ENCODE measurements at places on chromosomes 2 and 18.

DNA sequence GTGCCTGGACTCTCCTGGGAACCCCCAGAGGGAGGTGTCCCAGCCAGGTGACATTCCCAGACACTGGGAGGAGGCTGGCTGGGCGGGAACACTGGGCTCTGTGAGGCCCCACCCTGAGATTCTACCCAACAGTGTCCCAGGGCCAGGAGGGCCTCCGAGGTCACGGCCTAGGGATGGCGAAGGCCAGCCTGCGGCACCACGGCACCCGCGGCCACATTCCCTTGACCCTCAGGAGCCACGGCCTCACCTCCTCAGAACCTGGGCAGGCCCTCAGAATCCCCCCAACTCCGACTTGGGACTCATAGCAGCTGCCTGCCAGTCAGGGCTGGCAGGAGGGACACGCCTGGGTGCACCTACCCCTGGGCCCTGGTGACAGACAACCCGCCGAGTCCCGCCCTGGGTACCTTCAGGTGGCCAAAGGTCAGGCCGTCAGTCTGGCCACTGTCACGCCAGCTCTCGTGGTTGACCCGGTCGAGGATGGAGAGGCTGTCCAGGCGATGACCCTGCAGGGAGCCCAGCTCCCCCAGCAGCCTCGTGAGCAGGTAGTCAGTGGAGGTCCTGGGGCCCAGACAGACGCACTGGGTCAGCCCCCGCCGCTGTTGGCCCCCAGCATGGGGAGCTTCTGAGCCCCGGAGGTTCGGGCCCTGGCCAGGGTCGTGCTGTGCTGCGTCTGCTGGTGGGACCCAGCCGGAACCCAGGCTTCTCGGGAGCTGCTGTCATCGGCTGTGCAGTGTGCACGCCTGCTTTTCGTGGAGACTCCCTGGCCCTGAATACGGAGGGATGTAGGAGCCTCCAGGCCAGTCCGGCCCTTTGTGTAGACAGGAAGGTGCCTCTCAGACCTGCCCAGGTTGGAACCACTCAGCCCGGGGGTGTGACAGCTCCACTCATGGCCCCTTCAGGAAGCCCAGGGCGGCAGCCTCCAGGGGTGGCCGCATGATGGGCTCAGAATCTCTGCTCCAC, 6.1 kb downstream of the MAB21L4 start:
- DNase-seq, result no peak

DNA sequence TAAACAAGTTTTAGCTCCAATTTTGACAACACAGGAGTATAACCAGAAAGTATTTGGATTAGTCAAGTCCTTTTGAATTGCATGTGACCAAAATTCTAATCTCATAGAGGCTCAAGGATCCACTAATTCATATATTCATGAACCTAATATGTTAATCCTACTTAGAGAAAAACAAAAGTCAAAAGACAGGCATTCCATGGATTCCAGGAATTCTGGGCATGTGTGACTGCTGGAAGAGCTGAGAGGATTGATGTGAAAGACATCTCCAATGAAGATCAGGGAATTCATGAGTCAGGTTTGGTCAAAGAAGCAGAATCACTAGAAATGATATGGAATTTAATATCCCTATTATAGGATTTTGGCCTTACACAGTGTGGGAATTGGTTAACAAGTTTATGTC, 1494.6 kb upstream of the DDX18 start:
- no peak for DNase-seq

DNA sequence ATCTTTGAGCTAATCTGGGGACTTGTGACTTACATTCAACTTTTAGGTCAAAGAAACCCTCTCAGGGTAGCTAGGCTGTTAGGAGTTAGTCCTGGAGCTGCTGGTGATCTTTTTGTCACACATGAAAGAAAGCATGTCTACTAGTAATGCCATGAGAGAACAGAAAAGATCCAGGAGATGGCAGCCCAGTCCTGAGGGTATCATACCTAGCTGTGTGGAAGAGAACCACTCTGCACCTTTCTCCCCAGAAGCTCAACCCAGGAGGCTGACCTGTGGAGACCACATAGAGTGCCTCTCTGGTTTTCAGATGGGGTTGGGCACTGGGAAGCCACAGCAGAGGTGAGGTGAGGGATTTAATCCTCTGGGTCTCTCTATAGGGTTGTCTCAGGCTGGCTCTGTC, 460.2 kb upstream of the UBE2E3 start:
- no peak for DNase-seq

DNA sequence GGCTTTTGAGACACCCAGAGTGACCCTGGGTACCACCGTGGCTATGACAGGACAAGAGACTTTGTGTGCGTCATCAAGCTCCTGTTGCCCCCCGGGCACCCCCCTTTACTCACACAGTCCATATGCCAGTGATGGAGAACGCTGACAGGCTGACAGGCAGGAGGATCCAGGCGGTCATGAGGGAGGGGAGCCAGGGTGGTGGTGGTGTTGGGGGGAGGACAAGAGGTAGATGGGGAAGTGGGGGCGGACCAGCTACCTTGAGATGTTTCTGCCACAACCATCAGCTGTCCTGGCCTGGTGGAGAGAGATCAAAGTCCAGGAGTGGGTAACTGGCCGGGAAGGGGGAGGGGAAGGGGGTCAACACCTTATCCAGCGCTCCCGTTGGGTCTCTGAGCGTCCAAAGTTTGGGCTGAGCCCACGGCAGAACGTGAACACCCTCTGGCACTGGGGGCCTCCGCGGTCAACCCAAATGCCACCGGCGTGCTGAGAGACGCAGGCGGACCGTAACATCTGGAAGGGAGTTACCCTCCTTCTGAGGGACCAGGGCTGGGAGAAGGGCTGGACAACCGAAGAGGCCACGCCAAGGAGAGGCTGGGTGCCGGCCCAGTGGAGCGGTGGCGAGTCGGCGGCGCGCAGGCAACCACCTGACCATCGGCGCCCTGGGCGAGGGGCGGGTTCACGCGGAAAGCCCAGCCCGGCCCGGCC, 575 bp downstream of the TMEM150A start:
- DNase-seq, result no peak

- no peak for DNase-seq
These were observed 775.4 kb upstream of the ID2 start for GRCh38 chr2:7906431-7906830.

DNA sequence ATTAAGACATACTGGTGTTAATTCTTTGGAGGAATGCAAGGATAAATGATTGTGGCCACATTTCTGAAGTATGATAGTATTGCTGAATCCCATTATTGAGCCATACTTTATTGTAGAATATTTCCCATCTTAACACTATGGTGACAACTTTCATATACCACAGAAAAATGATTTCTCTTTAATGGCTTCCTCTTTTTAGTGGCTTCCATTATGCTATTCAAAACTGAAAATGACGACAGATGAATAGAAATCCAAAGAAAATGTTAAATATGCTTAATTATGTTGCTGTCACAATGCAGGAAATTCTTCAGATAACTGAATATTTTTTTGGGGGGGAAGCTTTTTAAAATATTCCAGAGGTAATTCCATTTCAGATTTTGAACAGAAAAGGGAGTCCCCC, 88.9 kb upstream of the TMEM200C start:
- no peak for DNase-seq

DNA sequence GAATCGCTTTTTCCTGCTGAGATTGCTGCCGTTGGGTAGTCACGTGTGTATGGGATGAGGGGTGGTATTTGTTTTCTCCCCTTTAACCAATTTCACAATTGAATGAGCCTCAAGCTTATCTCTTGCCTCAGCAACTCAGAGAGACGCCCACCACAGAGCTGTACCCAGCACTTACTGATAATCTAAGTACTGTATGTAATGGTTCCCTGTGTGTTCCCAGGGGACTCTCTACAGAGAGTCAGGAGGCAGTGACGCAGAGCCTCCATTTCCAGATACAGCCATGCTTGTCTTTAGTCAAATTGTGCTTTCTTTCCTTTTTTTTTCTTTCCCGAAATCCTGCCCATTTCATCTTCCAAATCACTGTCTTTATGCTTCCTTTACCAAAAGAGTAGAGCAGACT, 1102.1 kb upstream of the KLHL29 start:
- no peak for DNase-seq

- DNase-seq, result no peak
These were observed 886.0 kb upstream of the CDH2 start for GRCh38 chr18:29062921-29063320.

DNA sequence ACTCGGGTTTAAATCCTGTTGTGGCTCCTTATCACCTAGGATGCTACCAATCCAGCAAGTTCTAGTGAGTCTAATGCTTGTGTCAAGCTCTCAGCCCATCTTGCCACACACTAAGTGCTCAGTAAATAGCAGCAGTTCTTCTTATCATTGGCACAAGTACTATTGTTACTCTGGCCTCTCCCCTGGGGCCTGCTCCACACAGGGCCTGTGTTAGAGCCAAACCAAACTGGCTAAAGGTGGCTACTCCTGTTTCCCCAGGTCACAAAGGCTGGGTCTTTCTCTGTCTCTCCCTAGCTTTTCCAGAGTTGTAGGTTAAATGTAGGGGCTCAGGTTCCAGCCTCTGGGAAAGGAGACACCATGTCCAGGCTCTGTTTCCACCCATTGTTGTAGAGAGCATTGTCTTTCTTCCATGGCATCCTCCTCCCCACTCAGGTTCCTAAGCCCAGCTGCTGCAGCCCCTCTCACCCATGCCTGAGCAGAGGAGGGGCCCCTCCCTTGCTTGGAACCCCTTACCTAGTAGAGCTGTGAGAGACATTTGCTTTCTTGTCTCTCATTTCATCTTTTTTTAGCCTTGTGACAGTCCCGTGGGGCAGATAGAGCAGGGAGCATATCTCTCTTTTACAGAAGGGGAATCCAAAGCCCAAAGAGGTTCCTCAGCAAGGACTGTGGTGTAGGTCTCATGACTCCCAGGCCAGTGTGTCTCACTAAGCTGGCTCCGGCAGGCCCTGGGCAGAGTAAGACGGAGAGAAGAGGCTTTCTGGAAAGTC, 56.4 kb upstream of the OTOF start:
- DNase-seq, result no peak

GRCh38 chr18:77057006-77057395, 75.6 kb downstream of the MBP start:
- DNase-seq, result no peak

- DNase-seq, result no peak
These were observed 26.8 kb downstream of the GLI2 start for GRCh38 chr2:120762341-120763061.

DNA sequence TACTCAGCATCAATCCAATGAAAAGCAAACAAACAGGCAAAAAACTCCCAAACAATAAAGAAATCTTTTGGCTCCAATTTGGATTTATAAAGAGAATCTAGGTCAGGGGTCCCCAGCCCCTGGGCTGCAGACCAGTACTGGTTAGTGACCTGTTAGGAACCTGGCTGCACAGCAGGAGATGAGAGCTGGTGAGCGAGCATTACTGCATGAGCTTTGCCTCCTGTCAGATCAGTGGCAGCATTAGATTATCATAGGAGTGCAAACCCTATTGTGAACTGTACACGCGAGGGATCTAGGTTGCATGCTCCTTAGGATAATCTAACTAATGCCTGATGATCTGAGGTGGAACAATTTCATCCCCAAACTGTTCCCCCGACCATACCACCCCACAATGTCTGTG, 102.2 kb downstream of the KIAA1328 start:
- DNase-seq, result no peak

GRCh38 chr2:226799211-226799975, at the start of gene IRS1:
IRS1 (minus strand) TSS chr2:226799820; CDS start chr2:226798738, 1,082 bp downstream.
- DNase-seq, result peak; percentile 61

GRCh38 chr2:182422864-182423263, 4.0 kb downstream of the PDE1A start:
- no peak for DNase-seq

DNA sequence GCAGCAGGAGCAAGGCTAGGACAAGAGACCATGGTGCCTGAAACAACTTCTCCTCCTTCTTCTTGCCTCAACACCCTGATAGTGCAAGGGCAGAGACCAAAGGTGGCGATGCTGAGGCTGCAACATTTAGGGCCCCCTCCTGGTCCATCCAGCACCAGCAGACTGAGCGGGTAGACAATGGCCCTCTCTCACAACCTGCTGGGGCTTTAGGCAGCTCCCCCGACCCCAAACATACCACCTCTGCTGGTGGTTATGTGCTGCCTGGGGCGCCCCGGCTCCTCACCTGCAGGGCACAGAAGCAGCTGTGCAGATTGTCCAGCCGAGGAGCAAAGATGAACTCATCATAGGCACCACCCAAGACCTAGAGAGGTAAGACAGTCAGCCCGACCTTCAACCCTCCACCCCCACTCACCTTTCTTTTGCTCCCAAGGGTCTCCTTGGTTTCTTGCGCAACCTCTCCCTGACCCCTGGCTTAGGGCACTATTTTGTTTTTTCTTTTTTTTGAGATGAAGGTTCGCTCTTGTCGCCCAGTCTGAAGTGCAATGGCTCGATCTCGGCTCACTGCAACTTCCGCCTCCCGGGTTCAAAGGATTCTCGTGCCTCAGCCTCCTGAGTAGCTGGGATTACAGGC, 3.5 kb downstream of the DNPEP start:
- DNase-seq, result no peak

- DNase-seq, result no peak
These were observed 21.5 kb upstream of the CAB39 start for GRCh38 chr2:230691005-230691647.

- DNase-seq, result no peak
These were observed 755.7 kb upstream of the HS6ST1 start for GRCh38 chr2:129074298-129074920.

DNA sequence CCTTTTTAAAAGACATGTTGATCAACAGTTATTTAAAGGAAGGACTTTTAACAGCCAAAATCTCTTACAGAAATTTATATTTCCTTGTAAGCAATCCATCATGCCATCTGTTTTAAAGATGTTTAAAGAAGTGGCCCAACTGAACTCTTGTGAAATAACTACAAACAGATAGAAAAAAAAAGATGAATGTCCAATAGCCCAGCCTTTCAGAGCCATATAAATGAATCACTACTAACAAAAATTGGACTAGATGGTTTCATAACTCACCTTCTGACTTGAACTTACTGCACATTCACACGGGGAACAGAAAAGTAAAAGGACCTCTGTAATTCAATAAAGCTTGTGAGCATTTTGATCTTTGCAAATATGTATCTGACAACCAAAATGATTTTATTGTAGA, 319.0 kb upstream of the CHAC2 start:
- no peak for DNase-seq

- DNase-seq, result no peak
These were observed 9.7 kb downstream of the LRRTM4 start for GRCh38 chr2:77512507-77512906.

DNA sequence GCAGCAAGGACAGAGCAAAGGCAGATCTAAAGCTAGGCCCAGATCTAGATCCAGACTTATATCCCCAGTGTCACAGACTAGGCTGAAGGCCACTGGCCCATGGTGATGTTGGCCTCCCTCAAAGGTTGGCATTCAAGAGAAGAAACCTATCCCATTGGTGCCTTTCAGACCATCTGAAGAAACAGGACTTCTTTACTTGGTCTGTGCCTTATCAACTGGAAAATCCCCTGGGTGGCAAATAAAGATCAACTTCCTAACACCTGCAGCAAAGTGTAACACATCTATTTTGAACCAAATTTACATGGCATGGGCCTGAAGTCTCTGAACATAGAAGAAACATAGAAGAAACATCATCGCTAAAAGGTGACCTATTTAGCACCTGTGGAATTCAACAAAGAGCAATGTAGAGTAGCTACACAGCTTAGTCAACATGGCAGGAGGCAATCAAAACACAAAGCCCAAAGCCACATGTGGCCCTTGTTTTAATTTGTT, 35.8 kb downstream of the METTL4 start:
- no peak for DNase-seq
